ENCODE measurements at places on chromosomes 3 and 15. TPM values are rescaled to one million over a fixed set of nuclear protein-coding genes. Genes with fewer than 3 reads are reported as not detected.

The SLC9A9 gene
- total RNA-seq = 5.6 TPM

The GALNT15 gene
- total RNA-seq = 5.7 TPM

The ITIH4 gene
- total RNA-seq = 0.22 TPM

The RSRC1 gene
- 53.8 TPM for total RNA-seq

The CLDN11 gene
- 7.5 TPM for total RNA-seq

The SLC22A13 gene
- 0.22 TPM for total RNA-seq

The MOBP gene
- total RNA-seq = 0.13 TPM

The IGDCC3 gene
- not detected for total RNA-seq

The SKOR1 gene
- 0.07 TPM for total RNA-seq

The HTR3E gene
- total RNA-seq = not detected

The IL17RC gene
- 14.5 TPM for total RNA-seq
